Chondrocyte (in vitro differentiated cells): ENCODE measurements at places on chromosomes 3 and 15. TPM values are rescaled to one million over a fixed set of nuclear protein-coding genes. Genes with fewer than 3 reads are reported as not detected.

Gene TLR9
- total RNA-seq = 0.12 TPM in 1 of 3 replicates, not detected in the others

Gene C2CD4A
- 0.10 TPM in 1 of 3 replicates, not detected in the others for total RNA-seq

Gene CLDN16
- total RNA-seq = 0.20 TPM in 1 of 3 replicates, not detected in the others

Gene XIRP1
- 0.10 TPM in 2 of 3 replicates, not detected in the other for total RNA-seq

Gene PLCH1
- 0.07 to 0.17 TPM in 2 of 3 replicates, not detected in the other for total RNA-seq

Gene ITIH4
- 5.2 to 8.3 TPM (median 6.3 TPM) in 3 replicates for total RNA-seq

Gene SEMA6D
- total RNA-seq = 4.9 to 6.4 TPM (median 5.4 TPM) in 3 replicates

Gene EPB42
- not detected in 3 replicates for total RNA-seq

Gene FBXO40
- total RNA-seq = 0.08 TPM in 1 of 3 replicates, not detected in the others
